Stimulated activated naive CD8-positive, alpha-beta T cell treated with anti-CD3 and anti-CD28 coated beads, Interleukin-15, amount 100 ng/mL, for 72 hours (primary cell): ENCODE measurements at places on chromosomes 1 and 21.

- no peak for DNase-seq
Measured at GRCh38 chr1:57672346-57673140, 248.7 kb upstream of the DAB1 start.

DNA sequence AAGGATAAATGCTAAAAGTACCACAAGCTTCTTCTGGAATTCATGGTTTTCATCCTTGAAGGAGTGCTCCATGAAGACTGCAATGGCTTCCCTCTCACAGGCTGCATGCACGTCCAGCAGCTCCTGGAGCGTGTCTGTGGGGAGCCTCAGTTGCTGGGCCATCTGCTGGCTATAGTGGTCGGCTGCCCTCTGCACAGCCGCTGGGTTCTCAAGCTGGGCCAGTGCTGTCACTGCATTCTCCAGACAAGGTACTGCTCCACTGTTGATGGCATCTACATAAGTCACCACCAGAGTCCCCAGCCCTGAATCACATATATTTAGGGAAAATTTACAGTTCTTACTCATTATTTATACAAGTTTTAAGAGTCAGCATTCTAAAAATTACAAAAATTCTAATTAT lies 8.7 kb downstream of the GBP4 start:
- DNase-seq: no peak

- no peak for DNase-seq
Measured at GRCh38 chr1:206545351-206545750, 38.0 kb downstream of the RASSF5 start.

DNA sequence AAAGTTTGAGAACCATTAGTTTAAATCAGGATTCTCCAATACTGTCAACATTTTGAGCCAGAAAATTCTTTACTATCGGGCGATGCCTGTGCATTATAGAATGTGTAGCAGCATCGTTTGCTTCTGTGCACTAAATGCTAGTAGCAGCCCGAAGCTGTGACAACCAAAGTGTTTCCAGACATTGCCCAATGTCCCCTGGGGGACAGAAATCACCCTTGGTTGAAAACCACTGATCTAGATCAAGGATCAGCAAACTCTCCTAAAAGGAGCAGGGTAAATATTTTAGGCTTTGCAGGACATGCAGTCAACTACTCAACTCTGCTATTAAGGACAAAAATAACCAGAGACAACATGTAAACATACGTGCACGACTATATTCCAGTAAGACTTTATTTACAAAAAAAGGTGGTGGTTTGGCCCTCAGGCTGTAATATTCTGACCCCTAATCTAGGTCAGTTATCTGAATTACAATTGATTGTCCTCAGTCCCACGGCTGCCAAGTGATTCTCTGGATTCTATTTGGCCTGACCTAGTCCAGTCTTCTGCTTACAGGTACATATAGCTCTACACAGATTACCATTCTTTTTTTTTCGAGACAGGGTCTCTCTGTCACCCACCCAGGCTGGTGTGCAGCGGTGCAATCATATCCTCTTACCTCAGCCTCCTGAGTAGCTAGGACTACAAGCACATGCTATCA lies 10.6 kb downstream of the FAF1 start:
- DNase-seq: no peak

GRCh38 chr1:154213274-154213673 lies 7.1 kb upstream of the CFAP141 start:
- DNase-seq: no peak

- no peak for DNase-seq
Measured at GRCh38 chr1:236141447-236142252, 689 bp upstream of the GPR137B start.

- no peak for DNase-seq
Measured at GRCh38 chr1:151867765-151868411, 14.4 kb upstream of the THEM5 start.

DNA sequence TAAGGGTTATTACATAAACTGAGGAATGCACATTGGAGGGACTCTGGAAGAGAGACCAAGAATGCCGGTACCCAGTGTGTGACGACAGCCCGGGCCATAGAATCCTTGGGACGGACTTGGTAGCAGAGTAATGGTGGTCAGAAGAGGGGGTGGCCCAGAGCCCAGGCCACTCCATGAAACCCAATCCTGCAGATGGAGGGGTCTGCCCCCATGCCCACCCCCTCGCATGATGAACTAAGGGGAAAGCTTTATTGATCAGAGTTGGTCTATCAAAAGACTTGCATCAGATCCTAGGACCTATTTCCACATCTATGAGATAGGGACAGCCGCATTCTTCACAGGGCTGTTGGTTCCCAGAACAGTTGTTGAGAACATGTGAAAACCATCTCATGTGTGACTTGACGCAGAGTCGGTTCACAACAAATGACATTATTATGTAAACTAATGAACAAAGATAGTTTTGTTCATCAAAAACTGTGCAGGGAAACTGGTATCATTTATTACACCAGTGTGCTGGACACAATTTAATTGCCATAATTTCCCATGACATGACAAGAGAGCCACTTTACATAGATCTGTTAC lies 21.5 kb upstream of the SDC3 start:
- DNase-seq: no peak

- DNase-seq: no peak
Measured at GRCh38 chr1:191857600-191857999, 300.7 kb upstream of the RGS18 start.

- no peak for DNase-seq
Measured at GRCh38 chr1:116131866-116132605, 20.8 kb downstream of the MAB21L3 start.

- DNase-seq: peak; percentile 67
Measured at GRCh38 chr1:116508984-116509980, 61.5 kb downstream of the CD58 start.

DNA sequence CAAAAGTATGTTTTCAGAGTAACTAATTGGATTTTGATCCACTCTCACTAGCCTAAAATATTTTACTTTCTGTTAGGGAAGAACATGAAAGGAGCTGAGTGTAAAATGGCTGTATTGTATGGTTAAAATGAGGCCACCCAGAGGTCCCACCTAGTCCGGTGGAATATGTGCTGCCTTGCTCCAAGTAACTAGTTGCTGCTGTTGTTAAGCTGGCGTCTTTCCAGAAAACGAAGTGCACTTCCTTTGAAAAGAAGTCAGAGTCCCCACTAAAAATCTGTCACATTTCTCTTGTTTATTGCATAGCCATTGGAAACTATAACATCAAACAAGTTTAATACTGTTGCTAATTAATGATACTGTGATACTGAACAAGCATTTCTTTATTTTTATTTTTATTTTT lies 3.2 kb downstream of the SLC25A33 start:
- no peak for DNase-seq

- DNase-seq: no peak
Measured at GRCh38 chr1:43882763-43883162, 50.8 kb upstream of the ARTN start.

DNA sequence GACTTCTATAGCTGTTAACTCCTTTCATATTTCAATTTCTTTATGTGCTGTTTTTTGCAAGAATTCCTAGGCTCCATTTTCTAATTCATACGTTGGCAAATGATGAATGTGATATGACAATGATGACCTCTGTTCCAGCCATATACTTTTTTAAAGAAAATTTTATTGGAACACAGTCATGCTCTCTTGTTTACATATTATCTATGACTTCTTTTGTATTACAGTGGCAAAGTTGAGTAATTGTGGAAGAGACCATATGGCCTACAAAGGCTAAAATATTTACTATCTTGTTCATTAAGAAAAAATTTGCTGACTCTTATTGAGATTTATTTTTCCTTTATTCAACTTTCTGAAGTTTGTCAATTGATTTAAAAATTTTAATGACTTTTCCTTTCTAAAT lies 7.1 kb downstream of the IFI44L start:
- no peak for DNase-seq

DNA sequence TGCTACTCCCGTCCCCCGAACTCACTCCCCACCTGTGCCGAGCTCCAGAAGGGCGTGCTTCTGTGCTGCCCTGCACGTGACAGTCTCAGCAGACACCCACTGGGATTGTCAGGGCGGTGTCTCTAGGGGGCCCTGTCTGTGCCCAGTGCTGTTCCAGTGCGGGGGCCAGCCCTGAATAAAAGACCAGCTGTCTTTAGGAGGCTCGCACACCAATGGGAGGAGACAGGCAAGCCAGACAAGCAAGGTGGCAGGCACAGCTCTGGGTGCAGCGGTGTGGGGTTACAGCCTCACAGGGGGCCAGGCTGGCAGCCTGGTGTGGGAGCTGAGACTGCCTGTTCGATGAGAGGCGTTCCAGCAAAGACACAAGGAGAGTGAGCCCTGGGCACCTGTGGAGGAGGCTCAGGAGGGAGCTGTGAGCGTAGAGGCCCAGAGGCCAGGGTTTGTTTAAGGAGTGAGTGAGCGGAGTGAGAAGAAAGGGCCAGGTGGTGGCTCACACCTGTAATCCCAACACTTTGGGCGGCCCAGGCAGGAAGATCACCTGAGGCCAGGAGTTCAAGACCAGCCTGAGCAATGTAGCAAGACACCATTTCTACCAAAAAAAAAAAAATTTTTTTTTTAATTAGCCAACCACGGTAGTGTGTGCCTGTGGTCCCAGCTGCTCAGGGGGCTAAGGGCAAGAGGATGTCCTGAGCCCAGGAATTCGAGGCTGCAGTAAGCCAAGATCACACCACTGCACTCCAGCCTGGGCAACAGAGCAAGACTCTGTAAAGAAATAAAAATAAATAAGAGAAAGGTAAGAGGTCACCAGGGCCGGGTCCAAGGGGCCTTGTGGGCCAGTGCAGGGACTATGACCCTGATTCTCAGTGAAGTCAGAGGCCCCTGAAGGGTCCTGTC lies 48.2 kb upstream of the ARHGEF16 start:
- DNase-seq: no peak

DNA sequence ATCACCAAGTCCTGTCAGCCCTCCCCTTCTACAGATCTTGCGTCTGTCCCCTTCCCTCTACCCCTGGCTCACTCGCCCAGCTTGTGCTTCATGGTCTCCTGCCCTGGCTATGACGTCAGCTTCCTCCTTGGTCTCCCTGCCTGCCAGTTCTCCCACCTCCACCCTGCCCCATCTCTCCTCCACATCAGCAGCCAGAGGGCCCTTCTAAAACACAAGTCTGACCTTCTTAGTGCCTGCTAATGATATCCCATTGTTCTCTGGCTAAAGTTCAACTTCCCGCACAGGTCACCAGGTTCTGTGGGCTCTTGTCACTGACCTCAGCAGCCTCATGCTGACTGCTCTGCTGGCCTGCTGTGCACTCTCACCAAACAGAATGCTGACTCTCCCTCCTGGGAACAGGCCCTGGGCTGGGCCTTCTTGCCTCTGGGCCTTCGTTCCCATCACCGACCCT lies 24.7 kb upstream of the MYCL start:
- no peak for DNase-seq

- no peak for DNase-seq
Measured at GRCh38 chr1:95451054-95451453, 217.0 kb downstream of the RWDD3 start.

- no peak for DNase-seq
Measured at GRCh38 chr21:43965911-43966585, 46.1 kb upstream of the TRAPPC10 start.

- no peak for DNase-seq
Measured at GRCh38 chr1:87197156-87197555, 131.5 kb upstream of the LMO4 start.

- no peak for DNase-seq
Measured at GRCh38 chr1:181765451-181766026, 282.2 kb downstream of the CACNA1E start.

- DNase-seq: no peak
Measured at GRCh38 chr1:175003521-175003920, 3.8 kb downstream of the CACYBP start.

GRCh38 chr1:10607228-10607627 lies 132.5 kb downstream of the PEX14 start:
- no peak for DNase-seq

GRCh38 chr1:237269938-237270337 lies 228.0 kb downstream of the RYR2 start:
- DNase-seq: no peak

DNA sequence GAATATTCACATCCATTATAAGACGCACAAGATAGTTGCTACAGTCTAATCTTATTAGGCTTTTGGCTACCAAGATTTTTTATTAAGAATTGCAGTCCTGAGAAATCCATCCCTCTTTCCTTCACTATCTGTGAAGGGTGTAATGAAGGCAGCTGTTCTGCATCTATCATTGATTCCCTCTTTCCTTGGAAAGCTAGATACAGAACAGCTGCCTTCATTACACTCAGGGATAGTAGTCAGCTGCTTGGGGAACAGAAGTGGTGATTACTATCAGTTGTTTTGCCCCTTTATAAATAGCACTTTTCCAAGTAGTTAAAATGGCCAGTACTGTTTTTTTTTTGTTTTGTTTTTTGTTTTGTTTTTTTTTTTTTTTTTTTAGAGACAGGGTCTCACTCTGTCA lies 70.2 kb downstream of the IARS2 start:
- DNase-seq: no peak

DNA sequence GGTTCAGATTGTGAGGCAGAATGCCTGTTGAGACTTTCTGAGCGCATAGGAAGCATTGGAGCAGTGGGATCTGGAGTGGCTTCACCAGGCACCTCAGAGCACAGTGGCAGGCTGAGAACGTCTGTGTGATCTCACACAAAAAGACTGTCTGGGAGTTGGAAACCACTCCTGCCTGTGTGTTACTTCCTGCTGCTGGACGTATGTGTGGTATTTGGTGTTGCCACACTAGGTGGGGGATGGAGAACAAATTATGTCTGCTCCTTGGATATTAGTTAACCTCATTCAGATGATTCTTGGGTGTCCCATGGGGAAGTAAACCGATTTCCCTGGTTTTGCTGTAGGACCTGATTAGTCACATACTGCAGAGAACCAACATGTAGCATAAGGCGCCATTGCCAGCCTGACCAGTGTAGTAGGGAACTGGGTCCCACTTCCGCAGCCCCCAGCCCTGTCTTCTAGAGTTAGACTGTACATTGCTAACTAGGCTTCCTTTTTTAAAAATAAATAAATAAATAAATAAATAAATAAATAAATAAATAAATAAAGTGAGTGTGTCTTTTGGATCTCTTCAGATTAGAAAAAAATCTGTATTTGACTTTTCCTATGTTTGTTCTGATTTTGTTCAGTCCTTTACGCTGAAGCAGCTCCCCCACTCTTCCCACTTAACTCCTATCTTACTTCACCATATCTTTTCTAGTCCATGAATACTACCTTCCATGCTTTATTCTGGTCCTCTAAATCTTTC lies 26.9 kb downstream of the UCK2 start:
- DNase-seq: no peak

DNA sequence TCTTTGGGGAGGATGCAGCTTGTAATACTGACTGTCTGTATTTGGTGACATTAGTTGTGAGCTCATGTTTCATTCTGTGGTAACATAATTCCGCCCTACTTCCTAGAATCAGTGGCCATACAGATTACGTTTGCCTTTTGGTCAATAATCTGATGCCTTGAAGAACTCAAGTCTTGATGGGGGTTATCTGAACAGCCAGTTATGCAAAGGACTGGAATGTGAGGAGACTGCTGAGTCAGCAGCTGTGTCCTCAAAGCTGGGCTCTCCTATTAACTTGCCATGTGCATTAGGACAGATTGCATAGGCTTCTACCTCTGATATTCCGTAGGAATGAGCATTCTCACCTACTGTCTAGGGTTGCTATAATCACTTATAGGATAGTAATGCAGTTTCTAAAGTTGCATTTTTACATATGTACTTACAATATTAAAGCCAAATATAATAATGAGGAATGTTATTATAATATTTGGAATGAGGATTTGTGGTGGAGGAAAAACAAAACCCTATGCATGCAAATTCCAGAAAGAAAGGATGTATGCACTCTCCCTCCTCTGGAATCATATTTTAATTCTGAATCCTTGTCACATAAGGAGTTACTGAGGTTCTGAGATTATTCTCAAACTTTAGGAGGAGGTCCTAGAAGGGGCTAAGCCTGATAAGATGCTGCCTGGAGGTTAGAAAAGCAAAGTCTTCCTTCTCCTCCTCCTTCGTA lies 116.0 kb downstream of the NOS1AP start:
- no peak for DNase-seq

GRCh38 chr1:39132505-39133339 lies 71.8 kb upstream of the MACF1 start:
- DNase-seq: no peak
